Naive thymus-derived CD8-positive, alpha-beta T cell (primary cell): ENCODE measurements at places on chromosomes 7 and 10. TPM values are rescaled to one million over a fixed set of nuclear protein-coding genes. Genes with fewer than 3 reads are reported as not detected.

GPR158 gene
- total RNA-seq, result not detected

HPS6 gene
- 21.2 TPM for total RNA-seq

DRGX gene
- total RNA-seq, result not detected

PLAC9 gene
- total RNA-seq, result not detected

HOXA3 gene
- not detected for total RNA-seq

IRF5 gene
- total RNA-seq, result 3.0 TPM

GDF2 gene
- not detected for total RNA-seq

IFIT5 gene
- 22.0 TPM for total RNA-seq

MMD2 gene
- total RNA-seq, result not detected

TBX20 gene
- not detected for total RNA-seq

TRRAP gene
- 62.5 TPM for total RNA-seq

PIK3CG gene
- total RNA-seq, result 32.9 TPM

PAPOLB gene
- not detected for total RNA-seq

DDC gene
- total RNA-seq, result not detected

PLA2G12B gene
- not detected for total RNA-seq

PNLIPRP1 gene
- total RNA-seq, result not detected

TYW1B gene
- total RNA-seq, result 7.0 TPM

PODXL gene
- total RNA-seq, result 0.27 TPM

LRRC61 gene
- 16.0 TPM for total RNA-seq

TFPI2 gene
- not detected for total RNA-seq

TAS2R41 gene
- 0.55 TPM for total RNA-seq

KBTBD2 gene
- total RNA-seq, result 64.6 TPM

- DNase-seq, result no peak
- H3K4me1 ChIP-seq, result no peaks in the 10 kb centered on the region
- H3K36me3 ChIP-seq, result peaks cover 46% of the 10 kb centered on the region
- H3K27ac ChIP-seq, result no peak overlapping the region
Observed at GRCh38 chr7:111346219-111346618, 216.1 kb downstream of the IMMP2L start.

GRCh38 chr10:24851629-24852028 is 100.8 kb downstream of the PRTFDC1 start:
- peaks cover 4% of the 10 kb centered on the region for H3K4me1 ChIP-seq
- no peaks in the 10 kb centered on the region for H3K27me3 ChIP-seq
- DNase-seq, result no peak
- no peaks in the 10 kb centered on the region for H3K36me3 ChIP-seq
- H3K4me3 ChIP-seq, result no peak overlapping the region
- H3K27ac ChIP-seq, result no peak overlapping the region

GRCh38 chr10:79145517-79146470 is 77.0 kb downstream of the ZMIZ1 start:
- H3K27ac ChIP-seq, result peak overlapping the region; percentile 86
- H3K27me3 ChIP-seq, result no peaks in the 10 kb centered on the region
- no peaks in the 10 kb centered on the region for H3K36me3 ChIP-seq
- no peak for DNase-seq
- peak overlapping the region; percentile 65 for H3K4me3 ChIP-seq

DNA sequence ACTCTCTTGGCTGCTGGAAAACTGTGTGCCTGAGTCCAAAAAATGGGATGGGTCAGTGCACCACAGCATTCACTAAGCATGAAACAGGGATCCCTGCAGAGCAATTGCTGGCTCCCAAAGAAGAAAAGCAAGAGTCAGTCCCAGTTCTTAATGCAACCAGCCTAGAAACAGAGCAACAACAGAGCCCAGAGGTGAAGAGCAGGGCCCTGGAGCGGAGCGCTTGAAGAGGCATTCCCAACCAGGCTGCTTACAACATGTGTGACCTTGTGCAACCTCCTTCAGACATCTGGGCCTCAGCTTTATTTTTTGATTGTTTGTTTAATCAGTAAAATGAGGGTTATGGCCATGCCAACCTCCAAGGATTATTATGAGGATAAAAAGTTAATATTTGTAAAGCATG is 543.7 kb upstream of the COBL start:
- DNase-seq, result no peak
- H3K27ac ChIP-seq, result no peak overlapping the region
- no peaks in the 10 kb centered on the region for H3K36me3 ChIP-seq

DNA sequence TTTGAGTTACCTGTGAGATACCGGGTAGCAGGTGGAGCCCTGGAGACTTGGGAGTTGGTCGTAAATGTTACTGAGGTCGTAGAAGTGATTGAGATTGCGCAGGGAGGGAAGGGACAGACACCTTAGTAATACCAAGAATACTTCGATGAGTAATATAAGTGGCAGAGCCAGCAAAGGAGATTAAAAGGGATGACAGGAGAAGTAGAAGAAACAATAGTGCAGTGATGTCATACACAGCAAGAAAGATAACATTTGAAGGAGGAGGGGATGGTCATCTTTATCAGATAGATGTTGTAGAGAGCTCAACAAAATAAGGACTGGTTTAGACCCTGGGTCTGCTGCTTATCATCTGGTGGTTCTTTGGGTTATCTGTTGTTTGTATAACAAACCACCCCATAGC is 5.0 kb downstream of the BCCIP start:
- no peak overlapping the region for H3K4me3 ChIP-seq
- no peak for DNase-seq
- peaks cover 18% of the 10 kb centered on the region for H3K36me3 ChIP-seq
- H3K27ac ChIP-seq, result peak overlapping the region; percentile 30

GRCh38 chr10:26550774-26551526 is 112.8 kb downstream of the APBB1IP start:
- H3K36me3 ChIP-seq, result peaks cover 98% of the 10 kb centered on the region
- peaks cover 36% of the 10 kb centered on the region for H3K4me1 ChIP-seq
- H3K27ac ChIP-seq, result peak overlapping the region; percentile 41
- no peak for DNase-seq

GRCh38 chr10:72924351-72924750 is 30.3 kb downstream of the PLA2G12B start:
- H3K4me1 ChIP-seq, result no peaks in the 10 kb centered on the region
- no peak for DNase-seq
- no peak overlapping the region for H3K27ac ChIP-seq
- no peak overlapping the region for H3K4me3 ChIP-seq
- H3K27me3 ChIP-seq, result peaks cover 24% of the 10 kb centered on the region

GRCh38 chr10:44404741-44405437 is 20.0 kb upstream of the CXCL12 start:
- H3K4me1 ChIP-seq, result no peaks in the 10 kb centered on the region
- H3K27me3 ChIP-seq, result peaks cover 11% of the 10 kb centered on the region
- no peak overlapping the region for H3K4me3 ChIP-seq
- DNase-seq, result no peak
- no peaks in the 10 kb centered on the region for H3K36me3 ChIP-seq

DNA sequence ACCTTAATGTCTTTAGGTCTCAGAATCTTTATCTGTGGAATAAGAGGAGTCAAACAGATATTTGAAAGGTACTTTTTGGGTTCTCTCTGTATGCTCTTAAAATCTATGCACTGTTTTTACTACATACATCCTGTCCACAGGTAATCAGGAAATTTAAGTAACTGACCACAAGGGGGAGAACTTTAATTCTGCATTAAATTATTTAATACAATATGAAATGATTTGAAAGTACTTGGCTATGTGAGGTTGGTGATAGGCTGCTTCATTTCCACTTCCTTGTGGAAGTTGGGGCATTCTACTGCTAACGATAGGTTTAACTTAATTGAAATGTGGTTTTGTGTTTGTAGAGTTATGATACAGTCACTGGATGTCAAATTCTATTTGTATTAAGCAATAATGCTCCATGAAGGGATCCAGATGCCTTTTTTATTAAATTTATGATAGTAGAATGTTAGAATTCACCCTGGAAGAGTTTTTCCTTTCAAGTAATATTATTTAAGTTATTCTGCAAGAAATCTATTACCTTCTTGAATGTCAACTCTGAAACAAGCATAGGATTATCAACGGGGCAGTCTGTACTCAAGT is 6.0 kb downstream of the TEX47 start:
- no peak overlapping the region for H3K4me3 ChIP-seq
- H3K27me3 ChIP-seq, result no peaks in the 10 kb centered on the region
- no peaks in the 10 kb centered on the region for H3K4me1 ChIP-seq
- no peak overlapping the region for H3K27ac ChIP-seq
- DNase-seq, result no peak

GRCh38 chr10:34729619-34730018 is 85.5 kb downstream of the PARD3 start:
- H3K27ac ChIP-seq, result no peak overlapping the region
- no peaks in the 10 kb centered on the region for H3K36me3 ChIP-seq
- H3K27me3 ChIP-seq, result peaks cover 1% of the 10 kb centered on the region
- no peak for DNase-seq
- H3K4me1 ChIP-seq, result no peaks in the 10 kb centered on the region

- H3K4me1 ChIP-seq, result no peaks in the 10 kb centered on the region
- no peaks in the 10 kb centered on the region for H3K36me3 ChIP-seq
- H3K4me3 ChIP-seq, result no peak overlapping the region
Observed at GRCh38 chr10:86269332-86269731, 97.3 kb downstream of the GRID1 start.

- no peaks in the 10 kb centered on the region for H3K27me3 ChIP-seq
- no peak overlapping the region for H3K27ac ChIP-seq
- DNase-seq, result no peak
- no peaks in the 10 kb centered on the region for H3K4me1 ChIP-seq
- no peak overlapping the region for H3K4me3 ChIP-seq
- H3K36me3 ChIP-seq, result no peaks in the 10 kb centered on the region
Observed at GRCh38 chr7:122984021-122984420, 11.5 kb downstream of the TAS2R16 start.

GRCh38 chr10:36224431-36224985 is 582.4 kb upstream of the FZD8 start:
- no peaks in the 10 kb centered on the region for H3K36me3 ChIP-seq
- no peak for DNase-seq
- no peaks in the 10 kb centered on the region for H3K4me1 ChIP-seq
- H3K27ac ChIP-seq, result no peak overlapping the region
- H3K4me3 ChIP-seq, result no peak overlapping the region
- peaks cover 2% of the 10 kb centered on the region for H3K27me3 ChIP-seq

DNA sequence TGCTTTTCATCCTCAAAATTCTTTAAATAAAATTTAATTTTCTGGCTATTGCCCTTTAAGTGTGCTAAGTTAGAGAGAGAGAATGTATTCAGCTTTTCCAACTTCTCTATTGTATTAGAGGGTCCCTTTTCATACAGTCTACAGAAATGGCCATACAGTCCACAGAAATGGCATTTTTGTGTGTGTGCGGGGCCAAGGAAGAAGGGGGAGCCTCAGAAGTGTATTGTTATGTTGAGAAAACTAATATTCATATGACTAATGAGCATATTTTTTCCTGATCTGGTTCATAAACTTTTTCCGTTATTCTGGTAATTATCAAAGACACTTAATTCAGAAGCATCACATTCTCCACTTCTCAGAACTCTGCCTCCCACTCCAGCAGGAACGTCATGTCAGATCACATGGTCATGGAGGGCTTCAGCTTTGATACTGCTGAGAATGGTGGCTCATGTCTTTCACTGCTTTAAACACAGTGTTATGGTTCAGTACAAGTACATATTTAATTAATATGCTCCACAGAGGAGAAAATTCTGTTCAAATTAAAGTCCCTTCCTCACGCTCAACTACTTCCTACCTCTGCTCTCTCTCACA is 37.1 kb downstream of the ELMO1 start:
- H3K27me3 ChIP-seq, result no peaks in the 10 kb centered on the region
- no peak for DNase-seq
- H3K4me1 ChIP-seq, result peaks cover 58% of the 10 kb centered on the region

DNA sequence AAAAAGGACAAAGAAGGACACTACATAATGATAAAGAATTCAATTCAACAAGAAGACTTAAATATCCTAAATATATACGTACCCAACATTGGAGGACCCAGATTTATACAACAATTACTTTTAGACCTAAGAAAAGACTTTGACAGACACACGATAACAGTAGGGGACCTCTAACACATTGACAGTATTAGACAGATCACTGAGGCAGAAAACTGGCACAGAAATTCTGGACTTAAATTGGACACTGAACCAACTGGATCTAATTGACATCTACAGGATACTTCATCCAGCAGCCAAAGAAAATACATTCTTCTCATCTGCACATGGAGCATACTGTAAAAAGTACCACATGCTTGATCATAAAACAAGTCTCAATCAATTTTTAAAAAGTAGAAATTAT is 103.8 kb downstream of the DGKI start:
- H3K36me3 ChIP-seq, result no peaks in the 10 kb centered on the region
- H3K4me3 ChIP-seq, result no peak overlapping the region
- no peaks in the 10 kb centered on the region for H3K4me1 ChIP-seq
- no peaks in the 10 kb centered on the region for H3K27me3 ChIP-seq
- H3K27ac ChIP-seq, result no peak overlapping the region

- no peak overlapping the region for H3K27ac ChIP-seq
- DNase-seq, result no peak
- H3K4me3 ChIP-seq, result peak overlapping the region; percentile 68
Observed at GRCh38 chr7:2559283-2559950, 638 bp downstream of the IQCE start.

GRCh38 chr10:90062786-90063185 is 361.4 kb downstream of the KIF20B start:
- H3K4me1 ChIP-seq, result no peaks in the 10 kb centered on the region
- no peak for DNase-seq
- no peaks in the 10 kb centered on the region for H3K27me3 ChIP-seq
- no peak overlapping the region for H3K27ac ChIP-seq
- H3K4me3 ChIP-seq, result no peak overlapping the region

GRCh38 chr10:125002423-125003145 is 60.7 kb downstream of the ZRANB1 start:
- no peaks in the 10 kb centered on the region for H3K36me3 ChIP-seq
- H3K27me3 ChIP-seq, result peaks cover 3% of the 10 kb centered on the region
- no peak overlapping the region for H3K4me3 ChIP-seq

- no peak for DNase-seq
- H3K36me3 ChIP-seq, result peaks cover 11% of the 10 kb centered on the region
- no peak overlapping the region for H3K4me3 ChIP-seq
- H3K27me3 ChIP-seq, result peaks cover 10% of the 10 kb centered on the region
- H3K27ac ChIP-seq, result no peak overlapping the region
- H3K4me1 ChIP-seq, result no peaks in the 10 kb centered on the region
Observed at GRCh38 chr10:10992961-10993714, 24.5 kb upstream of the CELF2 start.

- H3K36me3 ChIP-seq, result peaks cover 56% of the 10 kb centered on the region
- peak; percentile 40 for DNase-seq
- peaks cover 27% of the 10 kb centered on the region for H3K4me1 ChIP-seq
- H3K4me3 ChIP-seq, result peak overlapping the region; percentile 89
Observed at GRCh38 chr10:73810358-73810734, 1.1 kb downstream of the NDST2 start.

- no peak overlapping the region for H3K27ac ChIP-seq
- DNase-seq, result no peak
- H3K36me3 ChIP-seq, result peaks cover 6% of the 10 kb centered on the region
- peaks cover 42% of the 10 kb centered on the region for H3K4me1 ChIP-seq
- H3K27me3 ChIP-seq, result no peaks in the 10 kb centered on the region
Observed at GRCh38 chr7:7706101-7706511, 12.3 kb downstream of the RPA3 start.

GRCh38 chr10:96448558-96448957 is 65.2 kb downstream of the TLL2 start:
- DNase-seq, result no peak
- H3K4me3 ChIP-seq, result no peak overlapping the region
- H3K27me3 ChIP-seq, result peaks cover 26% of the 10 kb centered on the region
- H3K4me1 ChIP-seq, result no peaks in the 10 kb centered on the region
- no peaks in the 10 kb centered on the region for H3K36me3 ChIP-seq

GRCh38 chr10:43440463-43441134 is 3.7 kb downstream of the ZNF487 start:
- H3K27me3 ChIP-seq, result no peaks in the 10 kb centered on the region
- peaks cover 8% of the 10 kb centered on the region for H3K36me3 ChIP-seq
- peaks cover 27% of the 10 kb centered on the region for H3K4me1 ChIP-seq
- peak overlapping the region; percentile 64 for H3K27ac ChIP-seq
- H3K4me3 ChIP-seq, result no peak overlapping the region

GRCh38 chr7:98133621-98134303 is 27.1 kb downstream of the LMTK2 start:
- H3K36me3 ChIP-seq, result peaks cover 5% of the 10 kb centered on the region
- no peak overlapping the region for H3K27ac ChIP-seq
- H3K4me3 ChIP-seq, result peak overlapping the region; percentile 64
- no peaks in the 10 kb centered on the region for H3K27me3 ChIP-seq
